Activated T-cell treated with anti-CD3 and anti-CD28 coated beads, Interleukin-2, amount 50 U/mL, for 72 hours (primary cell): ENCODE measurements at places on chromosomes 16 and 17. TPM values are rescaled to one million over a fixed set of nuclear protein-coding genes. Genes with fewer than 3 reads are reported as not detected.

DNA sequence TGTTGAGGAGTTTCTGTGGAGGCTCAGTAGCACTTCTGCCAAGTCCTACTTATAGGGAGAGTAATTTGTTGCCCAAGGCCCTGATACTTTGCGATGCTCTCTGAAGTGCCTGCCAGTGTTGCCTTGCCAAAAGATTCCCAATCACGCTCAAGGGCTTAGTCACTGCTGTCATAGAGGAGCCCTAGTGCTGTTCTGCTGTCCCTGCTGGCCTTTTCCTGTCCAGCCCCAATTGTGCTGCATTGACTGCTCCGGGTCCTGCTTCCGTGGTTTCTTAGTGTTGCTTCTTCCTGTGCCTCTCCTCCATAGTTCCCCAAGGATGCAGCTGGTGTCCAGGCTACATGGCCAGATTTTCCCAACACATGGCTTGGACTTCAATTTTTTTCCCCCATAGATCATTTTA lies 13.9 kb downstream of the NUP93 start:
- H3K27me3 ChIP-seq: no peaks in the 10 kb centered on the region
- no peak overlapping the region for H3K27ac ChIP-seq
- peaks cover 6% of the 10 kb centered on the region for H3K36me3 ChIP-seq
- H3K4me1 ChIP-seq: peaks cover 38% of the 10 kb centered on the region

GRCh38 chr17:28946239-28946638 lies 5.1 kb downstream of the PHF12 start:
- H3K4me3 ChIP-seq: peak overlapping the region; percentile 96
- no peak for DNase-seq
- H3K36me3 ChIP-seq: peaks cover 13% of the 10 kb centered on the region
- H3K27me3 ChIP-seq: no peaks in the 10 kb centered on the region

GRCh38 chr16:26697807-26698206 lies 368.9 kb upstream of the C16orf82 start:
- no peaks in the 10 kb centered on the region for H3K4me1 ChIP-seq
- peaks cover 6% of the 10 kb centered on the region for H3K27me3 ChIP-seq
- no peak for DNase-seq
- no peak overlapping the region for H3K4me3 ChIP-seq

DNA sequence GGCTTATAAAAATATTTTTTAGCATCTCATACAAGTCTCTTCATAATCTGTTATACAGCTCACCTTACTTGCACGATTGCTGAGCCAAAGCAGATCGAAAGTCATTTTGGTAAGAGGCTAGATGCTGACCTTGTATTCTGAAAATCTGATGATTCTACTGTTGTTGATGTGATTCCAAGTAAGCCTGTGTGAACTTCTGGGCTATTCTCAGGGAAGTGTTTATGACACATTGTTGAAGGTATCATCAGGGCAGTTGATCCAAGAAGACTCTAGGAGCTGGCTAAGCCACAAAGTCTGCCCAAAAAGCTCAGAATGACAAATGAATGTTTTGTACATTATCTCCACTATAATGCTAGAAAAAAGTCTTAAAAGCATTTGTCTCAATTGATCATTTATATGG lies 16.0 kb downstream of the OMG start:
- no peaks in the 10 kb centered on the region for H3K4me1 ChIP-seq
- no peak overlapping the region for H3K27ac ChIP-seq
- H3K36me3 ChIP-seq: peaks cover 1% of the 10 kb centered on the region
- DNase-seq: no peak
- H3K4me3 ChIP-seq: no peak overlapping the region
- no peaks in the 10 kb centered on the region for H3K27me3 ChIP-seq

GRCh38 chr16:17420816-17421215 lies 49.9 kb downstream of the XYLT1 start:
- H3K27me3 ChIP-seq: no peaks in the 10 kb centered on the region
- DNase-seq: no peak
- no peak overlapping the region for H3K27ac ChIP-seq
- H3K4me1 ChIP-seq: peaks cover 23% of the 10 kb centered on the region
- H3K36me3 ChIP-seq: peaks cover 5% of the 10 kb centered on the region

DNA sequence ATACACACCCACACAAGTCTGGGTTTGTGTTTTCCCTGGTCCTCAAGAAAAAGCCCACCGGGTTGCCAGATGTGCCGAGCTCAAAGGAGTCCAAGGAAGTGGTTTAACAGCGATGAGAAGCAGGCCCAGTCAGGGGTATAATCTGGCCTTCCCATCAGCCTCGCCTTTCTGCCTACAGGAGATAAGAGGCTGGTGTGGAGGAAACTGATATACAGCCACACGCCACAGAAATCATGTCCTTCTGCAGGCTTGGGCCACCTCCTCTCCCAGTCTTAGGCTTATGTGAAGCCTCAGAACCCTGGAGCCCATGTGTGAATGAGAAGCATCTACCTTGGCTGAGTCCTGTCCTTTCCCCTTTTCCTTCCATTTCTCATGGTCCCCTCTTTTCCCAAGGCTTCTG lies 43.6 kb upstream of the MMP2 start:
- no peak for DNase-seq
- no peaks in the 10 kb centered on the region for H3K36me3 ChIP-seq
- H3K4me3 ChIP-seq: no peak overlapping the region
- no peak overlapping the region for H3K27ac ChIP-seq
- peaks cover 7% of the 10 kb centered on the region for H3K4me1 ChIP-seq
- peaks cover 31% of the 10 kb centered on the region for H3K27me3 ChIP-seq

DNA sequence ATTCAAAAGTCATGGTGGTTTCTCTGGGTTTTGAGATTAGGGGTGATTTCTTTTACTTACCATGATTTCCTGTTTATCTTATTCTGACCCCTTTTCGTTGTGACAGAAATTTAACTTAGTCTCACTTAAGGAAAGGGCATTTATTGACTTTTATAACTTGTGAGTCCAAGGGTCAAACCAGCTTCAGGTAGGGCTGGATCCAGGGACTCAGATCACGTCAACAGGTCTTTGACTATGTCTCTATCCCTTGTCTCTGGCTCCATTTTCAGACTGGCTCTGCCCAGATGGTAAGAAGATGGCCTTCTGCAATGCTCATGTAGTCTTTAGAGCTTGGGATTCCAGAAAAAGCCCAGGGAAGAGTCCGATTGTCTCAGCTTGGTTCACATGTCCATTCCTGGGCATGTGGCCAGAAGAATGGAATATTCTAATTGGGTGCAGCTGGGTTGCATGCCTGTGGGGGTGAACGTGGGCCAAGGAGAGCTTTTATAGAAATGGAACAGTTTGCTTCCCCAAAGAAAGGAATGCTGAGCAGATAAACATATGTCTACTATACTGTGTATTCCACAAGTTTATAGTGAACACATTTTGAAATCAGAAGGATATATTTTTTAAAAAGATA lies 13.4 kb downstream of the USP43 start:
- peaks cover 20% of the 10 kb centered on the region for H3K27me3 ChIP-seq
- no peaks in the 10 kb centered on the region for H3K36me3 ChIP-seq
- DNase-seq: no peak

DNA sequence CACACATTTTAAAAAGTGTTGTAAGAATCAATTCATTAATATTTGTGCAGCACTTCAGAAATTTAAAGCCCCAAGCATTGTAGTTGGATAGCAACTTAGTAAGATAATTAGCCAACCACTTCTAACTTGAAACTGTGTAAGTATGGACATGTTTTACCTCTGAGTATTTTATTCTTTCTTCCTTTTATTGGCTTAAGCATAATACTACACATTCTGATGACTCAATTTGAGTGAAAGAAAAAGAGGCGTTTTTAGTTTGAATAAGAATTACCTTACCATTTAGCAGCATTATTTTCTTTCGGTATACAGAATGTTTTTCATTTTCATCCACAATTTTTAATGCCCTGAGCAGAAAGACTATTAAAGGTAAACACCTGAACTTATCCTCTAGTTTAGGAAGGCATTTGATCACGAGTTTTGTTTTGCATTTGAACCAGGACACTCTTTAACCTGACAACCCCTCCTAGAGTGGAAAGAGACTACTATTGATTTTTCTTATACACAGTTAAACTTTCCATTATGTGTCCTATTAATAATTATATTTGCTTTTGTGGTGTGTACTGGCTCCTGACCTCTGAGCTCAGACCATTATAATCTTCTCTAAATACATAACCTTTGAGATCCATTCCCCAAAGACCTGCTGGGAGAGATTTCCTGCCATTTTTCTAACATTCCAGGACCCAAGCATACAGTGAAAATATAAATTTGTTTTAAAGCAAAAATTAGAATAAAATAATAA lies 9.2 kb downstream of the NACA2 start:
- peaks cover 33% of the 10 kb centered on the region for H3K27me3 ChIP-seq
- no peaks in the 10 kb centered on the region for H3K4me1 ChIP-seq

DNA sequence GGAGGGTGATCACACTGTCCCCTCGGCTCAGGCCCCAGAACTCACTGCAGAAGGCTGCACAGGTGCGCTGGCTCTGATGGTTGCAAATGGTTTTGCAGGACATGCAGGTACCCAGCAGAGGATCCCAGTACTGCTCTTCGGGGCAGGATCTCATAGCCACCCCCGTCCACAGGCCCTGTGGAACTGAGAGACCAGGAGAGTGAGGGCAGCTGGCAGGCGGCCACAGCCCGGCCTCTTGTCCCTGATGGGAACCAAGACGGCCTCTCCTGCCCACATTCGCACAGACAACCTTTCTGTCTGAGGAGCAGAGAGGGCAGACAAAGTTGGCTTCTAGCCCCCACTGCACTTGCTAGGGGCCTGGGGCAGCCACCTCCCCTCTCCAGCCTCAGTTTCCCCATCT lies 19.5 kb downstream of the TNFRSF13B start:
- H3K27me3 ChIP-seq: peaks cover 21% of the 10 kb centered on the region
- H3K36me3 ChIP-seq: no peaks in the 10 kb centered on the region
- H3K27ac ChIP-seq: no peak overlapping the region
- no peak overlapping the region for H3K4me3 ChIP-seq
- DNase-seq: no peak

DNA sequence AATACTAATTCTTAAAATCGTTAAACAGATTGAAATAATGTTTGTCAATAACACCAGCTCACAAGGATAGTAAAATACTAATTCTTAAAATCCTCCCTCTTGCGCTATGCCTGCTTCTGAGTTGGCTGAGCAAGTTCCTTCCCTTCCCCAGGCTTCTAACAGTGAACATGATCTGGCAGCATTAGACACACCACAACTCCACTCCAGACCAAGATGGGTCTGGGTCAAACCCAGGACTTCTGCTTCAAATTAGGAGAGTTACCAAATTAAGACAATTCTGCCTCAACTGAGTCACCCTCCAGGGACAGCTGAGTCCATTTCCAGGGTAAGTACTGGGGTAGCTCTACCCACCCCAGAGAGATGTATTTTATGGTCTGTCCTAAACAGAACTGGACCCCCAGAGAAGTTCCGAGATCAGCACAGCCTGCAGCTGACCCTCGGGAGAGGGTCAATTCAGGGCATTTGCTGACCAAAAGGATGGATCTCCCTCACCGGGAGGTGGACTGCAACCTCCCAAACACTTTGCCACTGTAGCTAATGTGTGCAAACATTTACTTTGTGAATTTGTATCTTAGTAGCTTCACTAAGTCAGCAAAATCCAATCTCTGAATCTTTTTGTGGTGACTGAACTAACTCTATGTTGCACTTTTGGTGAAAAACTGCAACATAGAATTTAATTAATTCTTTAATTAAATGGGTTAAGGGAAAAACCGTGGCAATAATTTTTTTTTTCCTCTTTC lies 48.8 kb downstream of the ADCY9 start:
- peaks cover 9% of the 10 kb centered on the region for H3K4me1 ChIP-seq
- H3K4me3 ChIP-seq: no peak overlapping the region
- H3K27me3 ChIP-seq: no peaks in the 10 kb centered on the region
- DNase-seq: no peak
- H3K36me3 ChIP-seq: peaks cover 18% of the 10 kb centered on the region
- H3K27ac ChIP-seq: no peak overlapping the region

DNA sequence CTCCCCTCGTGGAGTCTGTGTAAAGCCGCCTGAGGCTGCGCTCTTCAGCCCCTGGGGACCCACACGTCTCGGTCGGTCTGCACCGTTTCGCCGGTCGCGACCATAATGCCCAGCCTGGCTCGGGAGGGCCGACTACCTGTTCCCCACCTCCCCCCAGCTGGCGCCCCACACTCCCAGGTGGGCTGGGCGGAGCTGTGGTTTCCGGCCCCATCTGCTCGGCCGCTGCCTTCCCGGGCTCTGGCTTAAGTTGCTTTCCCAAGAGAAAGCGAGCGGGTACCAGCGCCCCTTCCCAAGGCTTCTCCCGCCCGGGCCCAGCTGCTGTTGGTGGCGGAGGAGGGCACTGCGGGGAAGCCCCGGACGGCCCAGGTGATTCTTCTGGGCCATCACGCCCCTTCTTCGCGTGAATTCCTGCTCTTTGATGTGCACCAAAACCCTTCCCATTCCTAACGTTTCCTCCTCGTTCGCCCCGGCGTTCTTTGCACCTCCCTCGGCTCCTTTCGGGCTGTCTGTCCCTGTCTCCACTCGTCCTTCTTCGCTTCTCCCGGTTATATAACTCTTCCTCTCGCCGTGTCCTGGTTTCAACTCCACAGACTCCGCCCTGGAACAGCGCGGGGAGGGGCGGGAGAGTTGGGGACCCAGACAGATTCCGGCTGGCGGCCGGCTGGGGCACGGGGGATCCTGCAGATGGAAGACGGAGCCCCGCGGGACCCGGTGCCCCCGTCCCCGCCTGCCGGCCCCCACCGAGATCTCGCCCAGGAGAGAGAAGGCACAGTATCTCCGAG lies 2.0 kb downstream of the KDM6B start:
- H3K27me3 ChIP-seq: peaks cover 5% of the 10 kb centered on the region
- no peak for DNase-seq
- peak overlapping the region; percentile 16 for H3K27ac ChIP-seq
- H3K4me1 ChIP-seq: peaks cover 56% of the 10 kb centered on the region

DNA sequence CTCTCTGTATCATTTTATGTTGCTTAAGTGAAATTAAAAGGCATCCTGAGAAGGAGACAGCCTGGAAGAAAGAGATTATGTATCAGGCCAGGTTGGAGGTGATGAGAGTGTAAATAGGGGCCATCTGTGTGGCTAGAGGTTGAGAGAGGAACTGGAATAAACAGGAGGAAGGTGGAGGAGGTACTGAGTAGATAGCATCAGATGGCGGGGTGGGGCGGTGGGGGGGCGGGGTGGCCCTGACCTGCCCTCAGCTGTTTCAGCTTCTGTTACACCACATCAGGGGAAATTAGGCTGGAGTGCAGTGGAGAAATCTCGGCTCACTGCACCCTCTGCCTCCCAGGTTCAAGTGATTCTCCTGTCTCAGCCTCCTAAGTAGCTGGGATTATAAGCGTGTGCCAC lies 6.9 kb upstream of the KCNG4 start:
- H3K4me3 ChIP-seq: no peak overlapping the region
- no peaks in the 10 kb centered on the region for H3K36me3 ChIP-seq
- peak overlapping the region; percentile 14 for H3K27ac ChIP-seq
- peaks cover 22% of the 10 kb centered on the region for H3K27me3 ChIP-seq
- DNase-seq: no peak

GRCh38 chr17:77291591-77292386 lies 151.0 kb downstream of the SEC14L1 start:
- H3K4me3 ChIP-seq: no peak overlapping the region
- H3K27ac ChIP-seq: no peak overlapping the region
- H3K36me3 ChIP-seq: no peaks in the 10 kb centered on the region
- H3K27me3 ChIP-seq: no peaks in the 10 kb centered on the region
- no peaks in the 10 kb centered on the region for H3K4me1 ChIP-seq

Gene TEX14
- total RNA-seq: 0.46 TPM

Gene ABCA9
- total RNA-seq: 0.17 TPM

Gene PMP22
- not detected for total RNA-seq

Gene SMCR8
- 17.3 TPM for total RNA-seq

Gene CRYBA1
- total RNA-seq: not detected

Gene UMOD
- not detected for total RNA-seq

Gene ULK2
- 14.5 TPM for total RNA-seq

Gene BFAR
- 79.7 TPM for total RNA-seq
